Bronchial epithelial cell (primary cell): ENCODE measurements at places on chromosomes 6 and 20.
A peak's percentile ranks its signal among the peaks of the same experiment; 100 is the strongest.

- DNase-seq = no peak
Measured at GRCh38 chr20:61839912-61840778, 225.5 kb downstream of the TAF4 start.

- DNase-seq = peak; percentile 52
Measured at GRCh38 chr20:2005359-2005758, 11.5 kb upstream of the PDYN start.

DNA sequence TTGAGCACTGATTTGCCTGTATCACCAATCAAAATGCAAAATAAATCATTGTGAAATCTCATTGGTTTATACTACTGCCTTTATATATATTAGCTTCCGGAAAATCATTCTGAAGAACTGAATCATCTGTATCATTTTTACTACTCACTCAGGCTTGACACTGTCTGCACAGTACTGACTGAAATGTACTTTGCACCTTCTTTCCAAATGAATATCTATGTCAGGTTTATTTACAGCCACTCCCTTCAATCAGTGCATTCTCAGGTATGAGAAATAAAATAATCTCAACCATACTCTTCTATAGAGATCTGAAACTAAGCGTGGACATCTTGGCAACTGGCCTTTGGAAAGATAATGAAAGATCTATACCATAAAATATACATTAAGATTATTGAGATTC, 2.7 kb downstream of the KHDRBS2 start:
- no peak for DNase-seq

- DNase-seq = no peak
Measured at GRCh38 chr6:548517-548916, 108.4 kb downstream of the HUS1B start.

DNA sequence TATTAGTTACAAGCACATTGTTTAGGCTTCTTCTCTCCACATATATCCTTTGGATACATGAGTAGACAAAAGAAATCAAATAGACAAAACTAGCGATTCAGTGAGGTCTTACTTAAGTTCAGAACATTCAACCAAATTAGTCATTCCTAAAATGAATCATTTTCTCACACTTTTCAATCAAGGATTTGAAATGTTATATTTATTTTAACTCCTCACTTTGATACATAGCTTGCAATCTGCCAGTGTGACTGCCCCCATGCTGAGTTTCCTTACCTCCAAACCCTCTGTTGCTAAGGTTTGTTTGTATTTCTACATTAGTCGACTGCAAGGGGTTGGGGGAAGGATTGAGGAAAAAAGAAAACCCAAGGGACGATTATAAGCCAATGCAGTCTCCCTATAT, 3.5 kb upstream of the MOXD1 start:
- peak; percentile 31 for DNase-seq

- no peak for DNase-seq
Measured at GRCh38 chr6:57104336-57104735, 14.3 kb downstream of the ZNF451 start.

DNA sequence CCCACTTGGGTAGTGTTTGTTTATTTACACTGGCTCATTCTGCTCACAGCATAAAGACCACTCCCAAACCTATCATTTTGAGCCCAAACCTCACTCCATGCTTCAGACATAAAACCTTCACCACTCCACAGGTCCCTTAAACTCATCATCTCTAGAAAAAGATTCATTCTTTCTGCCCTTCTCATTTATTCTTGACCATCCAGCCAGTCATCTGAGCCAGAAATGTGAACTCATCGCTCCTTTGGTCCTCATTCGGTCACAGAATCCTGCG, 12.4 kb downstream of the TPMT start:
- DNase-seq = no peak

GRCh38 chr20:1083431-1084080, 34.8 kb upstream of the PSMF1 start:
- no peak for DNase-seq

- peak; percentile 60 for DNase-seq
Measured at GRCh38 chr6:42075159-42075838, 25.0 kb downstream of the TAF8 start.

- DNase-seq = no peak
Measured at GRCh38 chr6:166472636-166473035, 89.9 kb upstream of the MPC1 start.

- peak; percentile 17 for DNase-seq
Measured at GRCh38 chr6:110876806-110877564, 2.4 kb downstream of the AMD1 start.
